ENCODE measurements at places on chromosomes 12 and 14.

DNA sequence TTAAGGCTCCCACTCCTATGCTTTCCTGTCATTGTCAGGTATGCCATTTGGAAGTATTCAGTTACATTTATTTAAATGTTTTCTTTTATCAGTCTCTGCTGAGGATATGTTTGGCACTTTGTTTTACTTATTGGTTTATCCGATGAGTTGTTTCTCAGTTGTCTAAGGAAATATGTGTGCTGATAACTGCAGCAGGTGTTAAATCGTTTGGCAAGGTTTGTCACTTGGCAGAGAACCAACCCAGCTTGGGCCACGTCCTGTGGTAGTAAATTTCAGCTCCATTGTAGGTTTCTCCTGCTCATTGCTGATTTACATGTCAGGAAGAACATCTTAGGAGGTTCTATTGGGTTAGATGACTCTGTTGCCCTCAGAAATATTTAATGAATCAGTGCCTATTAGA, 22.0 kb upstream of the MGST1 start:
- no peak for DNase-seq

GRCh38 chr12:55997535-55997859, 421 bp downstream of the SUOX start:
- DNase-seq: no peak

DNA sequence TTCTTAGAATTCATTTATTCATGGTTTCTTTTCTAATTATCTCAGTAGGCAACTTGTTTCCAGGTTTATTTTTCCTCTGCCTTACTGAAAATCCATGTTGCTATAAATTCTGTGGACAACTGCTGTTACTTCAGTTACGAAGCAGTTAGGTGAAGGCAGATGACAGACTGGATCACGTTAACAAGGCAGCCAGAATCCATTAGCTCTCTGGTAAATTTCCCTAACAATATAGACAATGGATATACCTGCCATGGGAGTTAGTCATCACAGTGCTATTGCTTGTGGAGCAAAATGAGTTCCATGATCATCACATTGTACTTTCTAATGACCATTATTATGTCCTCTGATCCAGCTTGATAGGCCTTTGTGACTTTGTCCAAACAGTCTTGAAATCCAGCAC, 291.5 kb downstream of the NELL2 start:
- no peak for DNase-seq

DNA sequence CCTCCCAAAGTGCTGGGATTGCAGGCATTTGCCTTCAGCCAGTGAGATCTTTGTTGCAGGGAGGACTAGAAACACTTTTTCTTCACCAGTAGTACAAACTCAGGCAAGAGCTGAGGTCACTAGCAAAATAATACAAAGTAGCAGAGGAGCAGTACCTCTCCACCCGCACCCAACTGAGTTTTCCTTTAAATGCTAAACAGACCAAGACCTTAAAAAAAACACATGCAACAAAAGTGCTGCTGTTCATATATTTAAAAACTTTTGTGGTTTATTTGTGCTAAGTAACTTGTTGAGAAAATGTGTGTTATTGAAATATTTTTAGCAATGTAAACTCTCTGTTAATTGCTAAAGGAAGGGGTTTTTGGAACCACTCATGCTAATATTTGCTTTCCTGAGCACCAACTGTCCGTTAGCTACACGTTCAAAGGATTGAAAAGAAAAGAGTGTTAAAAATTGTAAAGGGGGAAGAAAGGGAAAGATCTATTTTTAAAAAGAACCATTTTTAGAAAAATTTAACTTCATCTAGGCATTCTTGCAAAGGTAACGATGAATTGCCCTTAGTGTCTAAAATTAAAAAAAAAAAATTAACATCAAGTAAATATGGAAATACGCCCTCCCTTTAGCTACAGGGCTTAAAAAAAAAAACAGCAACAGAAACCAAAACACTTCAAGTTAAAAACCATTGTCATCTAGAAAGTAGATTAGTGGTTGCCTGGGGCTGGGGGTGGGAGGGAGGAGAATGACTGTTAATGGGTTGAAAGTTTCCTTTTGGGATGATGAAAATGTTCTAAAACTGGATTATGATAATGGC, 114.0 kb upstream of the KRAS start:
- DNase-seq: no peak

GRCh38 chr14:79613625-79614024, 597.7 kb downstream of the DIO2 start:
- DNase-seq: no peak

GRCh38 chr14:22039938-22040780, 366.5 kb upstream of the OR4E1 start:
- DNase-seq: peak; percentile 37

DNA sequence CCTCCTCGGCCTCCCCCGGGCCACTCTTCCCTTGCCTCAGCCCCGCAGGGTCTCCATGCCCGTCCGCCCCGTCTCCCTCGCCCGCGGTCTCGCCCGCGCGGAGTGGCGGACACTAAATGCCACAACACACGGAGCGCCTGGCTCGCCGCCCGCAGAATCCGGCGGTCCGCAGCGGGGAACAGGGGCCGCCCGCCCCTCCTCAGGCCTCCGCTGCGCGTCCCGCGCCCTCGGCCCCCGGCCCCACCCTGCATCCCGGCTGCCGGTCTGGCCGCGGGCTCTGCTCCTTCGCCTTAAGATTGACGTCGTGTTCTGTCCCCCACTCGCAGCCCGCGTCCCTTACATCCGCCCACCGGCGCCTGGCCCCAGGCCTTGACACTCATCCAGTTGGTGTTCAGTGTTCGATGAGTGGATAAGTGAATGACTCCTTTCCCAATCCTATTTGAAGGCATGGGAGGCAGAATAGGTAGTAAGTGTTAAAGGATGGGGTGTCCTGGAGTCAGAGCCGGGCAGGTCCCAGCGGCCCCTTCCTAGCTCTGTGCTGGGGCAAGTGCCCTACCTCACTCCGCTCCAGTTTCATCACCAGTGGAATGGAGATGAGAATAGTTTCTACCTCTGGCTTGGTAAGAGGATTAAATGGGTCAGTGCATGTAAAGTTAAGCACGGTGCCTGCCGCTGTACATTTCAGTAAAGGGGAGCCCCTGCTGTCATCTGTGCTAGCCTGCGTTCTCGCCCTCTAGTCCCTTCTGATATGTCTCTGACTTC, 622 bp downstream of the TECPR2 start:
- peak; percentile 8 for DNase-seq

- no peak for DNase-seq
Observed at GRCh38 chr12:87304406-87304805, 724.8 kb downstream of the C12orf50 start.

DNA sequence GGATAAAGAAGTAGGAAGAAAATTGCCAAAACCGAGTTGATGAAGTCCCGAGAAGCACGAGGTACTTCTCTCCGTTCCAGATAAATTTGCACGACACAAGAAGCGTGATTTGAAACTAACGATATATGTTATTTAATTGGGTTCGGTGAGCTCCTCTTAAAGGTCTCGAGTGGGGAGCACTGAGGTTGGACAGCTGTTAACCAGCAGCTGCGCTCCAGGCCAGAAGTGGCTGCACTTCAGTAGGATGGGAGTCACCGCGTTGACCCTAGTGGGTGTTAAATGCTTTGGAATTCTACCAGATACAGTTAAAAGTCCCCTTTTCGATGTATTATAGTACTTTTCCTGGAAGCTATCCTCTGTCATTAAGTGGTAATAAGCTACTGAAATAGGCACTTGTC, 953 bp upstream of the DCAF5 start:
- DNase-seq: no peak

DNA sequence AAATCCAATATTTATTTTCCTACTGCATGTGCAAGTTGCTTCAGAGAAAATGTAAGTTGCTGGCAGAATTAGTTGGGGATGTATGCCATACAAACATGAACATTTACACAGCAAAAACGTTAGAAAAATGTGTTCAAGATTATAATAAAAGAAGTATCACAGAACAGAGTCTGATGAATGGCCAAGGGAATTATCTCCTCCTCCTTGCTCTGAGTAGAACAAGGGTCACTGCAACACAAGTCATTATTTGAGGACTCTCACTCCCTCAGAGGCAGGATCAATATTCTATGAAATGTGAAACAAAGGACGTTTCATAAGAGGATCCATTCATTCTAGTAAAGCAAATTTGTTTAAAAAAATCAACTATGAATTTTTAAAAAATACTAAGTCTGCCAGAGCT, 177.8 kb downstream of the PRKD1 start:
- DNase-seq: no peak

DNA sequence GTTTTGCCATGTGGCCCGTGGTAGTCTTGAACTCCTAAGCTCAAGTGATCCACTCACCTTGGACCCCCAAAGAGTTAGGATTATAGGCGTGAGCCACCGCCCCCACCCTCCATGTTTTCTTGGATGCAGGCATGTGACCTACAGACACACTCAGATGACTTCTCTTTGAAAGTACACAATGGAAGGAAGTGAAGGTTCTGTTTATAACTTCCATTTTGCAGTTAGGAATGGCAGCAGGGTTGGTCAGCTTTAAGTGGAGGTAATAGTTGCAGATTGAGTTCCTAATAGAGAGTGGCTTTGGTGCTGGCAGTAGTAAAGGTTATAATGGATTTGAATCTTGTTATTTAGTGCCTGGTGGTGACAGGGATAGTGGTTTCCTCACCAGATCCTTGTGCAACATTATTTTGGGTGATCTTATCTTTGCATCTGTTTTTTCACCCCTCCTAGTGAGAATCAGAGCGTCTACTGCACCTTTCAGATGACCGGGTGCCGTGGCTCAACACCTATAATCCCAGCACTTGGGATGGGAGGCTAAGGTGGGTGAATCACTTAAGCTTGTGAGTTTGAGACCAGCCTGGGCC, 15.3 kb downstream of the LARP4 start:
- no peak for DNase-seq

DNA sequence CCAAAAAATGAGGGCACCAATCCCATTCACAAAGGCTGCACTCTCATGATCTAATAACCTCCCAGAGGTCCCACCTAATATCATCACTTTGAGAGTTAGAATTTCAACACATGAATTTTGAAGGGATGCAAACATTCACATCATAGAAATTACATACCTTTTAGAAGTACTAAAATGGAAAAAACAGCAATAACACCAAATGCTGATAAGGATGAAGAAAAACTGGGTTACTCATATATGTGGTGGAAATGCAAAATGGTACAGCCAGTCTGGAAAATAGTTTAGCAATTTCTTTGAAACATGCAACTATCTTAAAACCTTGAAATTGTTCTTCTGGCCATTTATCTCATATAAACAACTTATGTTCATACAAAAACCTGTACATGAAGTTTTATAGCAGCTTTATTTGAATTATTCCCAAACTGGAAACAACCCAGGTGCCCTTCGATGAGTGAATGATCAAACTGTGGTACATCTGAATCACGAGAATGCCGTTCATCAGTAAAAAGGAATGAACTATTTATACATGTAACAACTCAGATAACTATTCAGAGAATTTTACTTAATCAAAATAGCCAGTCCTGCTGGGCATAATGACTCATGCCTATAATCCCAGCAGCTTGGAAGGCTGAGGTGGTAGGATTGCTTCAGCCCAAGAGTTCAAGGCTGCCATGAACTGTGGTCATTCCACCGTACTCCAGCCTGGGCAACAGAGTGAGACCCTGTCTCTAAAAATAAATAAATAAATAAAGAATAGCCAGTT, 109.4 kb upstream of the SSTR1 start:
- DNase-seq: no peak

- DNase-seq: no peak
Observed at GRCh38 chr12:39587225-39587624, 32.4 kb downstream of the ABCD2 start.

DNA sequence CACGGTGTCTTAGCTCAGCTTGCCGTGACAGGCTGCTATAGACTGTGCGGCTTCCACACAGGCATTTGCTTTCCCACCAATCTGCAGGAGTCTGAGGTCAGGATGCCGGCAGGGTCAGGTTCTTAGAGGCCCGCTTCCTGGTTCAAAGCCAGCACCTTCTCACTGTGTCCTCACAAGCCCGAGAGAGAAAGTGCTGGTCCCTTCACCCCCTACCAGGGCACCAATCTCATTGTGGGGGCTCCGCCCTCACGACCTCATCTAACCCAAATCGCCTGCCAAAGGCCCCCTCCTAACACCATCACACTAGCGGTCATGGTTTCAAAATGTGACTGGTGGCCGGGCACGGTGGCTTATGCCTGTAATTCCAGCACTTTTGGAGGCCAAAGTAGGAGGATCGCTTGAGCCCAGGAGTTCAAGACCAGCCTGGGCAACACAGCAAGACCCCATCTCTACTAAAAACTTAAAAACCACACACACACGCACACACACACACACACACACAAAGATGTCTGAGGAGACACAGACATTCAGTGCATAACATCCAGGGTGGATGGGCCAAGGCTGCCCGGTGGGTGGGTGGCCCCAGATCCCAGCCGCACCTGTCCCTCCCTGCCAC, 26.8 kb downstream of the MMP17 start:
- no peak for DNase-seq

DNA sequence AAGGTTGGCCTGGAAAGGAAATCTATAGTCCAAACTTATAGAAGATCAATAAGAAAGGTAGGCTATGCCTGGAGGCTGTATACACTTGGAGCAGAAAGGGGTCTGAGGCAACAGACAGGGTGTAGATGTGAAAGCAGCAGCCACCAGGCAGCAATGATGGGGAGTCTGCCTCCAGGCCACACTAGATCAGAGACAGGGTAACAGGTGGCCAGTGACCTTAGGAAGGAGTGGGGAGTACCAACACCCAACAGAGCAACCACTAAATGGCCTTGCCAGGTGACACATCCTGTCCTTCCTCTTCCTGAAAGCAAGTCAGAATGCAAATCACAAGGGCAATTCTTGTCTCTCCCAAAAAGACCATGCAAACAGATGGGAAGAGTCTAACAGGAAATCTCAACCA, 46.4 kb upstream of the NID2 start:
- no peak for DNase-seq

DNA sequence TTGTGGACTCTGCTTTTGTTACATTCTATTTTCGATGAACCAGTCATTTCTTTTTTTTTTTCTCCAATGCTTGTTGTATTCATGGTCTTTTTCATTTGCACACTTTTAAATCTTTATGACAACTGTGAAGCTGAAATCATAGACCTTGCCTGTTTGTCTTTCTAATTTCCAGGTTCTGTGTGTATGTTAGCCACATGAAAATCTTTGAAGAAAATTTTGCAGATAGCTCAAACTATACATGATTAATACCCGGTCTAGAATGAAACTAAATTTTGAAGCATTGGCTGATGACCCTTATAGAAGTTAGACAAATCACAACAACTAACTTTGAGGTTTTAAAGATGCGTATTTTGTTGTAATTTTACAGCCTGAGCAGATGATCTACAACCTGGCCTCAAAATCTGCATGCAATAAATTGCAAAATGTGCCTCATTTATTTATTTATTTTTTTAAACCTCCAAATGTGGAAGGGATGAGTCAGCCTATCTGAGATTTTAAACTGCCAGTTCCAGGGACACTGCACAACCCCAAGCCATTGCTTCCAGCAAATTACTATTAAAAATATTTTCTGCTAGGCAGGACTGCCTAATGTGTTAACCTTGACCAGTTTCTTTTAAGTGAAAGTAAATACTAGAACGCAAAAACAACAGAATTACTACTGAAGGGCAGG, 96.3 kb upstream of the NAV3 start:
- DNase-seq: no peak

- no peak for DNase-seq
Observed at GRCh38 chr12:24705741-24706358, 243.1 kb downstream of the BCAT1 start.

All from COLO829 (cell line).